ENCODE measurements at places on chromosomes 13 and 19. TPM values are rescaled to one million over a fixed set of nuclear protein-coding genes. Genes with fewer than 3 reads are reported as not detected.

The SEMA6B gene
- total RNA-seq = under 0.01 TPM

GRCh38 chr19:10583036-10583776 lies 3.9 kb downstream of the AP1M2 start:
- DNase-seq = no peak

DNA sequence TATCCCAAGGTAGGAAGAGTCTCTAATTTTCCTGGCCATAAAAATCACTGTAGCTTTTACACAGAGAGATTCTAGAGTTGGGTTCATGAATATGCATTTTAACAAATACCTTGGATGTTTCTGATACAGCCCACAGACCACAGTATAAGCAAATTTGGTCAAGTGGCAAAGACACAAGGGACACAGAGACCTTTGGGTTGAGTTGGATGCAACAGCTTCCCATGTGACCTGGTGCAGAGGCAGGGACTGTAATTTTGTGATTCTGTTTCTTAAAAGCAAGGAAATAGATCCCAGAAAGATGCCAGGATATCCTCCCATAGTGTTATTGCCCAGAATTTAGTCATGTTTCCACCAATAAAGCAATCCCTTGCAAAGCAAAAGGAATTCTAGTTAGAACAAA lies 27.0 kb downstream of the FPR3 start:
- DNase-seq = no peak

GRCh38 chr13:109275852-109276251 lies 510.5 kb downstream of the IRS2 start:
- peak; percentile 40 for DNase-seq

The CDX2 gene
- total RNA-seq = not detected

Data from fibroblast of villous mesenchyme (primary cell).